Upper lobe of left lung (tissue), 6 donors: ENCODE measurements at places on chromosomes 3 and 15. TPM values are rescaled to one million over a fixed set of nuclear protein-coding genes. Genes with fewer than 3 reads are reported as not detected.

GRCh38 chr3:134363381-134363755 lies 10.9 kb downstream of the AMOTL2 start:
- no peaks in the 10 kb centered on the region for H3K27me3 ChIP-seq
- H3K4me1 ChIP-seq: peaks cover 94% of the 10 kb centered on the region
- peak overlapping the region; percentile 98 for H3K27ac ChIP-seq
- no peak overlapping the region for H3K4me3 ChIP-seq
- H3K36me3 ChIP-seq: peaks cover 90% of the 10 kb centered on the region

- DNase-seq: no peak
- H3K27ac ChIP-seq: no peak overlapping the region
- H3K36me3 ChIP-seq: no peaks in the 10 kb centered on the region
- H3K4me1 ChIP-seq: no peaks in the 10 kb centered on the region
- H3K4me3 ChIP-seq: no peak overlapping the region
These were observed 416.5 kb downstream of the TBL1XR1 start for GRCh38 chr3:176780766-176781165.

DNA sequence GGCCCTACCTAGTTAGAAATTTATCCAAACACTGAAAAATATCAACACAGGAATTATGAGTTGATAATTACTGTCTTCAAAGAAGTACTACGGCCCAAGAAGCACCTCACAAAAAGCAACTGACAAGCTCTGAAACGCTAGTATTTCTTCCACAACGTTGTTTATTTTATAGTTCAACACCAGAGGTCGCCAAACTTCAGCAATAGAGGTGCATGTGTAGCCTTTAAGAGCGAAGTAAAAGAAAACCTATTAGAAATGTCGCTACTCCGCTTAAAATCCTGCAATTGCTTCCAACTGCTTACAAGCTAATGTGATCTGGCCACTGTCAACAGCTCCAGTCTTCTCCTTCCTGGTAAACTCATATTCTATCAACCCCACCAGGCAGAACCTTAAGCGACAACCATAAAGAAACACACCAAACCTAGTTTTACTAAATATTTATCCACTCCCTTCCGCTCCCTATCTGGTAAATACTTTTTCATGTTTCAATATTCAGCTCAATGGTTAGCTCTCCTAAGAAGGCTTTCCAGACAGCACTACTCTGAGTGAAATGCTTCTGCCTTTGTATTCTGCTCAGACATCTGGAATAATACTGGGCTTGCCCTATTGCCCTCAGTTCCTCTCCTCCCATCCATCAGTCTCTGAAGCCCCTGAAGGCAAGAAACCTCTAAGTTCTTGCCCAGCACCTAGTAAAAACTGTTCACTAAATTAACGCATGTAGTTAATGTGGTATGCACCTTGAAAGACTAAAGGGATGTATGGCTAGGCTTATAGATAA lies 110.2 kb downstream of the NR1I2 start:
- H3K4me1 ChIP-seq: peaks cover 6% of the 10 kb centered on the region
- DNase-seq: no peak
- H3K27ac ChIP-seq: no peak overlapping the region
- no peak overlapping the region for H3K4me3 ChIP-seq

TCTA gene
- 52.3 TPM for total RNA-seq

TEX55 gene
- not detected for total RNA-seq
